ENCODE measurements at places on chromosomes 4 and X.

DNA sequence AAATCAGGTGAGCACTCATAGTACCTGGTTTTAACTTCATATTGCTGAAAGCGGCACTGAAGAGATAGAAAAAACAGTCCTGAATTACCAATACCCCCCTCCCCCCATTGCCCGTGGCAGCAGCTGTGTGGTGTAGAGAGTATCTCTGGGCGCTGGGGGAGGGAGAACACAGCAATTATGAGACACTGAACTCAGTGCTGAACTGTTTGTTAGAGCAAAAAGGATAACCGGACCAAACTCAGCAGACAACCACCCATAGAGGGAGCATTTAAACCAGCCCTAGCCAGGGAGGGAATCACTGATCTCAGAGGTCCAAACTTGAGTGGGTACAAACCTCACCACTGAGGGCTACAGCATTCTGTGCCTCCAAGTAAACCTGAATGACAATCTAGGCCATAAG is 457.4 kb upstream of the TEX13C start:
- DNase-seq, result no peak

DNA sequence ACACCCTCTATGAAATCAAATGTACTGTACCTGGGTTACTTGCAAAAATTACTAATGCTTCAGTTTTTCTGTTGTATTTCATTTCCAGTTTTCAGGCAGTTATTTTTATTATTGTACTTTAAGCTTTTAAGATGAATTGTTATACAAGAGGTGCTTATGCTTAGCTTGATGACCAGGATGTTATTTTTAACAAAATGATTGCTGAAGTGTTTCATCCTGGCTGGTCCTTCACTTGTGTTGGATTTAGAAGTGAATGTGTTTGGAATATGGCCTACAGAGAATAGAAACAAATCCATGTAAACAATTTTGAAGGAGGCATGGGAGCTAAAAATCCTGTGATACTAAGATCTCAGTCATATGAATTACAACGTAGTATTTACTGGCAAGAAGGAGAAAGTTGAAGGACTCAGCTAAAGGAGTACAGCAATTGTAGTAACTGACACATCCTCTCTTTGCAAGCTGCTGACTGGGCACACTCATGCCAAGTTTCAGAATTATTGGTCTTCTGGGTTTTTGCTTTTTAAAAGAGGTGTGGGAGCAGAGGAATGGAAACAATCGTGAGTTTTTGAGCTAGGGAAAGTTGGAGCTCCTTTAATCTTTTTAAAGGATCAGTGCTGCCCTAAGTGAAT is 9.2 kb downstream of the UBE2A start:
- no peak for DNase-seq

DNA sequence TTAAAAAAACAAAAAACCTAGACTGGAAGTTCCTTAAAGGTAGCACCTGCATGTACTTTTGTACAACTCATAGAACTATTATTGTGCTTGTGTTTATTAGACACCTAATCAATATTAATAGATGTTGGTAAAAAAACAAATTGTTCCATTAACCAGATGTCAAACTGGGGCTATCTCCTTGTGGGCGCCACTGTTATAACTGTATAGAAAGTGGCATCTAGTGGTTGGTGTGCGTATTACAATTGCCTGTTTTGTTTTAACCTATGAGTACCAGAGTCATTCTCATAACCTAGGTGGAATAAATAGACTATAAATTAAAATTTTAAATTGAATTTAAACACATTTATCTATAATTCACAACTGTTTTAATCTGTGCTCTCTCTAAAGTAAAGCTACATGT is 97.4 kb downstream of the COL4A5 start:
- peak; percentile 7 for DNase-seq

DNA sequence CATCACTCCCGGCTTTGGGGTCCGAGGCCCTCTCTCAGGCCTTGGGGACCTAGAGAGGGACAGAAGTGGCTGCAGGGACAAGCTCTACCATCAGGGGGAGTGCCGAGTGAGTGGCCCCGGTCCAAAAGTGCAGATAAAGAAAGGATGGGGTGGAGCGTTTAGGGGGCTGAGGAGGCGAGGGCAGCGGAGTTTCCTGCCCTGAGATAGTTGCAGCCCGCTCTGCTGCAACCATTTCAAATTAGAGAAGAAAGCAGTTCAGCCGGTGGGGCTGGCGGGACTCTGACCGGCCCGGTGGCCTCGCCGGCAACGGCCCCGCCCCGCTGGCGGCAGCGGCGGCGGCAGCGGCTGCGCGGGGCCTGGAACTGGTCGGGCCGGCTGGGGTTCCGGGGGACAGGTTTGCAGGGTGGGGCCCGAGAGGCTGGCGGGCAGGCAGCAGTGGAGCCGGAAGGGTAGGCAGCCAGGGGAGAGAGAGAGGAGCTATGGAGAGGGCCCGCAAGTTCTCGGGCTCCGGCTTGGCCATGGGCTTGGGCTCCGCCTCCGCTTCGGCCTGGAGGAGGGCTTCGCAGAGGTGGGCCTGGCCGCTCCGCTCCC is 7.6 kb downstream of the DLG3 start:
- DNase-seq, result no peak

GRCh38 chrX:138939038-138939437 is 227.5 kb upstream of the FGF13 start:
- DNase-seq, result no peak

- DNase-seq, result no peak
Observed at GRCh38 chr4:136922066-136922465, 610.2 kb downstream of the PCDH18 start.

- DNase-seq, result no peak
Observed at GRCh38 chr4:144750348-144750747, 104.4 kb downstream of the HHIP start.

- no peak for DNase-seq
Observed at GRCh38 chrX:110733166-110733565, 62.5 kb downstream of the CHRDL1 start.

GRCh38 chrX:130262231-130262630 is 6.5 kb downstream of the ZNF280C start:
- no peak for DNase-seq
